Inflammatory macrophage treated with lipopolysaccharide for 1 hour (primary cell): ENCODE measurements at places on chromosomes 13 and 19.

GRCh38 chr19:40995355-40995754 lies 4.3 kb downstream of the CYP2B6 start:
- DNase-seq = no peak

- no peak for DNase-seq
These were observed 110.4 kb upstream of the MBNL2 start for GRCh38 chr13:97111756-97112155.

- DNase-seq = no peak
These were observed 1551.9 kb downstream of the EFNB2 start for GRCh38 chr13:104983601-104984000.

GRCh38 chr19:17370026-17370587 lies 7.0 kb downstream of the PLVAP start:
- peak; percentile 92 for DNase-seq

DNA sequence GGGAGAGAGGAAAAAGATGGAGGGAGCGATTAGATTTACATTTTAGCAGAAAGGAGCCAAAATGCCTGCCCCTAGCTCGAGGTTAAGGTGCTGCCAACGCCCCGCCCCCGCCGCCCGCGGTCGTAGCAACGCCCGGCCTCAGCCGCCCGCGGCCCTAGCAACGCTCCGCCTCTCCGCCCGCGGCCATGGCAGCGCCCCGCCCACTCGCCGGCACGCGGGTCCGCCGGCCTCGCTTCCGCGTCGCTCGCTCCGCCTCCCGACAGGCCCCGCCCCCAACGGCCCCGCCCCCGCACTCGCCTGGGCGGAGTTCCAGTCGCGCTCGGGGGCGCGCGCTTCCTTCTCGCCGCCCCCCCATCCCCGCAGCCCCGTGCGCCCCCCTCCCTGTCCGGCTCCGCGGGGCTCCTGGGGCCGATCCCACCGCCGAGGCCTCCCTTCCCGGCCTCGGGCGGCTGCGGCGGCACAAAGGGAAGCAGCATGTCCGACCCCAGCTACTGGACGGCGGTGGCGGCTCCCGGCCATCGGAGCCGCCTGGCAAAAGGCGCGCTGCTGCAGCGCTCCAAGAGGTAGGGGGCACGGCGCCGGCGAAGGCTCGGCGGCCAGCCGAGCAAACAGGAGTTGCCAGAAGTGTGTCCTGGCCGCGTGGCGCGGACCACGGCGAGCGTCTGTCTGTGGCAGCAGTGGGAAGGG lies 20.3 kb downstream of the MAST3 start:
- DNase-seq = peak; percentile 79

DNA sequence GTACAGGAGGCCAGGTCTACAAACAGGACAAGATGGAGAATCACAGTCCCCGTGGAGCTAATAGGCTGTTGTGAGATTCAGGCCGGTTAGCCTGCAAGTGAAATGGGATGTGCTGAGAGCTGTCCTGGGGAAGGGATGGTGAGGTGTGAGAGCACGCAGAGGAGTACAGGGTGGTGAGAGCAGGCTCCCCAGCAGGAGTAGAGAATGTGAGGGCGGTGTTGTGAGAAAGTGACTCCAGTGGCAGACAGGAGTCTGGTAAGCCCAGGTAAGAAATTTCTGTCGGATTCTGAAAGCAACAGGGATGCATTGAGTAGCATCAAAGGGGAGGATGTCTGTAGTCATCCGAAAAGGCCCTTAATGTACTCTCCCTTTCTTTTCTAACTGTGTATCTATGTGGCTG lies 50.7 kb upstream of the GPR183 start:
- DNase-seq = no peak

DNA sequence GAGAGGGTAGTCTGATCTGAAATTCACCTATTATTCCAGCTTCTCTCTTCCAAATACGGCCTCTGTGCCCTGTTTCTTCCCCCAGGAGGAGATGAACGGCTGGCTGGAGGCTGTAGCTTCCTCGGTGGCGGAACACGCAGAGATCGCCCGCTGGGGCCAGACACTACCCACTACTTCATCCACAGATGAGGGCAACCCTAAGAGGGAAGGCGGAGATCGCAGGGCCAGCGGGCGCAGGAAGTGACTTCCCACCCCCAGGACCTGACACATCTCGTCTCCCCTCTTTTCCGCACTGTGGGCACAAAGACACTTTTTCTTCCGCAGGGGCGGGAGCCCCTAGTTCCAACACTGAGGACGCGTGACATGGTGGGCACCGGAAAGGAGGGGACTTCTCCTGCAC lies 1.3 kb upstream of the SHKBP1 start:
- no peak for DNase-seq

DNA sequence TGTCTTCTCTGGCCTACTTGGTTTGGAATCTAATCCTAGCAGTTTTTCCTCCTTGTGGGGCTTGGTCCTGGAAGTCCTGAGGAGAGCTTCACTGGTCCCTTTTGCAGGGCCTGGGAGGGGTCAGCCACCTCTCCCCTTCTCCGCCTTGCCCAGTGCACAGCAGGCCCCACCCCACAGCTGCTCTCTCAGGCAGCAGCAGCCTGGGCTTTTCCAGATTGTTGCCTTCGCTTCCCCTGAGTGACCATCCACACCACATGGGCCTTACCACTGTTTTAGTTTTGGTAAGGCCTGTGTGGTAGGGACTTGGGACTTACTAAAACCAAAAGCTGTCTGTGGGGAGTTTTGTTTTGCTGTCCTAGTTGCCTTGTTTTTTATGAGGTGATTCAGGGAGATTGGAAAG lies 11.5 kb downstream of the MPHOSPH8 start:
- DNase-seq = no peak
